ENCODE measurements at places on chromosomes 2 and 18.

DNA sequence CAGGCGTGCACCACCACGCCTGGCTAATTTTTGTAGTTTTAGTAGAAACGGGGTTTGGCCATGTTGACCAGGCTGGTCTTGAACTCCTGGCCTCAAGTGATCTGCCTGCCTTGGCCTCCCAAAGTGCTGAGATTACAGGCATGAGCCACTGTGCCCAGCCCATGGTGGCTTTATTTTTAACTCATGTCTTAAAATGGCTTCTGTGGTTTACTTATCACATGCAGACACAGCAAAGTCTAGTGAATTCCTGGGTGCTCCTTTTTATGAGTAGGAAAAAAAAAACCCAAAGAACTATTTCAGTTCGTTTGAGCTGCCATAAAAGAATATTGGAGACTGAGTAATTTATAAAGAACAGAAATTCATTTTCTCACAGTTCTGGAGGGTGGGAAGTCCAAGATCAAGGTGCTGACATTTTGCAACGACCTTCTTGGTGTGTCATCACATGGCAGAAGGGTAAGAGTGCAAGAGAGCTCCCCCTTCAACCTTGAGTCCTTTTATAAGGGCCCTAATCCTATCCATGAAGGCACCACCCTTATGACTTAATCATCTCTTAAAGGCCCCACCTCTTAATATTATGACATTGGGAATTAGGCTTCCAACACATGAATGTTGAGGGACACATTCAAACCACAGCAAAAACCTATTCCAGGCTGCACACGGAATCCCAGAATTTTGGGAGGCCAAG lies 12.6 kb upstream of the REL start:
- DNase-seq, result no peak

DNA sequence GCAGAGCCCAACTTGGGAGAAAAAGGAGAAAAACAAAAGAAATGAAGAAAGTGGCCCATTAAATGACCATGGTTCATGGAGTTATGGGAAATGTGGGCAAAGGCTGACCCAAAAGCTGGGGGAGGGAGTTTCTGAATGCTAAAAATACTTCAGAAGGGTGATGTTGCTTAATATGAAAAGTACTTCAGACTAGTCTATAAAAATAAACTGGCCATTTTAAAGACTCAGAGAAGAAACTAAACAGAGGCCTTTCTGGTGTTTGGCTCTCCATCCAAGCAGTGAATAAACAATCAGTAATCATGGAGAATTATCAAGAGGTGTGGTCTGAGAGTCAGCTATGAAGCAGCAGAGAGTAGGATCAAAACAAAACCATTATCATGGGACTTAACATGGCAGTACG lies 160.8 kb upstream of the MAPRE2 start:
- DNase-seq, result no peak

DNA sequence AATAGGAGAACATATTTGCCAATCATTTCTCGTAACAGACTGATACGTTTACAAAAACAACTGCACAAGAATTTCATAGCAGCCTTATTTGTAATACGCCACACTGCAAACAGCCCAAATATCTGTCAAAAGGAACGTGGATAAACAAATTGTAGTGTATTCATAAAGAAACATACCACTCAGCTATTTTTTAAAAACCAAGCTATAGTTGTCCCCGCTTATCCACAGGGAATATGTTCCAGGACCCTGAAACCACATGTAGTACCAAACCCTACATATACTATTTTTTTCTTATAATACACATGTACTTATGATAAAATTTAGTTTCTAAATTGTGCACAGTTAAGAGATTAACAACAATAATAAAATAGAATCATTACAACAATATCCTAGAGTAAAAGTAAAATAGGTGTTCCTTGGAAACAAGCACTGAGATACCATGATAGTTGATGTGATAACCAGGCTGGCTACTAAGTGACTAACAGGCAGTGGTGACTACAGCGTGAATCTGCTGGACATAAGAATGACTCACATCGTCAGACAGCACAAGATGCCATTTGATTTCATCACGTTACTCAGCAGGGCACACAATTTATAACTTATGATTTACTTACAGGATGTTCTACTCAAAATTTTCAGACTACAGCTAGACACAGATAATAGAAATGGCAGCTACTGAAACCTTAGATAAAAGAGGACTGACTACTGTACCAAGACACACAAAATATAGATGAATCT lies 367.4 kb downstream of the NCKAP5 start:
- DNase-seq, result no peak

DNA sequence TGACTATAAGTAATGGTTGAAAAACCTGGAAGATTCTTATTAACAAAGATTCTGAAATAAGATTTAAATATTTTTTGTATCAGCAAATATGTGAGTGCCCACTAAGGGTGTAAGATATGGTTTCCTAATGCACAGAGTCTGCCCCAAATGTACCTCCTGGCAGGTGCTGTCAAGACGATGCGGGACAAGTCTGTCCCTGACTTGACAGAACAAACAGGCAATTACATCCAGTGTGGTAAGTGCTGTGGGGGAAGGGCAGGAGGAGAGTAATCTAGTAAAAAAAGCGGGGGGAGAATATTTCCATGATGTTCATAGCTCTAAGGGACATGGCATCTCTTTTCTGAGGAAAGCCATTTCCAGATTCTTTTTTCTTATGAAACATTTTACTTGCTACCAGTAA lies 127.5 kb downstream of the COL4A4 start:
- no peak for DNase-seq

DNA sequence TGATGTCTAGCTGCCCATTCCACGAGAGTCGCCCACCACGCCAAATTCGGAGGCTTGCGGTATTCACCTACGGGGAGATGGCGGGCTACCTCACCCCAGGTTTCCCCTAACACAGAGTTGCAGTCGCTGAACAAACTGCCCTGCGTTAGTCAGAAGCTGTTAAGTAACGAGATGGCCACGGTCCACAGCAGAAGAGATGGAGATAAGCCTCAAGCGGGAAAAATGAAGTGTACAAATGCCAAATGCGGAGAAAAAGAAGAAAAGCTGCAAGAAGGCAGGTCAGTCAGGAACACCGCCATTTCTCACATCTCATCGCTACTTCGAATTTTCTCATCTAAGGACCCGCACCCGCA lies 425 bp downstream of the ASB3 start:
- DNase-seq, result peak; percentile 23

DNA sequence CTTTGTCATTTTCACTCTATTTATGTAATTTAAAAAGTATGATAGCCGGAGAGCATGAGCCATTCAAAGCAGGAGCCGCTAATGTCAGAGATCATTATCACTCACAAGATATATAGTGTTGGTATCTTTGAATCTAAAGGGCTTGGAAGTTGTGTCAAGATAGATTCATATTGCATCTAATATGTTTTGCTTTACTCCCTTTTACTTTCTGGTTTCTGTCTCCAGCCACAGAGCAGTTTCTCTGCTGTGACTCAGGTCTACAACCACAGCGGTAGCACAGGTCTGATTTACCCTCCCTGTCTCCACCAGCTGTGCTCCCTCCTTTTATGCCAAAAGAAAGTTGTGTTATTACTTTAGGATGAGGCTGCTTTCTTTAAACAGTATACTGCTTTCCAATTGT lies 424.0 kb downstream of the ARHGAP15 start:
- DNase-seq, result no peak

DNA sequence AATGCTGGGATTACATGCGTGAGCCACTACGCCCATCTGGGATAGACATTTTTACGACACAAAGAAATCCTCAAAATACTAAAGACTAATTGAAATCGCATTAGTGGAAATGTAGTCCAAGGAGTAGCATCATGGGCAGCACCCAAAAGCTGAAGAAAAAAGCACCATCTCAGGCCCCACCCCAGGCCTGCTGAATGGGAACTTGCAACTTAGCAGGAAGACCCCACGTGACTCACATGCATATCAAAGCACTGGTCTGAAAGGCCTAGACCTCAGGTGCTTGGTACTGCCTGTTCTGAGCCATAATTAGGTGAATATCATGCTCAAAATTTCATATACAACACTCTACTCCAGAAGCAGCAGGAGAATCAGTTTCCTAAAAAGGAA lies 28.9 kb downstream of the SPRED2 start:
- no peak for DNase-seq

DNA sequence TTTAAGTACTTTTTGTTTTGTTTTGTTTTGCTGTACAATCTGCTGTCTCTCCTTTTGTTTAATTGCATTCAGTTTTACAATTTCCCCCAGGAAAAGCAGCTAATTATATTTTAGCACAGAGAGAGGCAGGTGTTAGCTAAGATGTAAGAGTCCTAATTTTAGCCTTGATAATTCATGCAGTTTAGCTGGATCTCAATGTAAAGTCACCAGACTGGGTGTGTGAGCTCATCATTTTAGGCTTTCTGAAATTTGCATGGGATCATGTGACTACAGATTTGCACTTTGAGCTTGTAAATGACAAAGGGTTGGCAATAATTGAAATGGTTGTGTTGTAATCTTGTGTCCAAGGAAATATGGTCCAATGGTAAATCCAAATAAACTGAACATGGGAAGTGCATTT lies 68.5 kb downstream of the ETAA1 start:
- DNase-seq, result no peak

DNA sequence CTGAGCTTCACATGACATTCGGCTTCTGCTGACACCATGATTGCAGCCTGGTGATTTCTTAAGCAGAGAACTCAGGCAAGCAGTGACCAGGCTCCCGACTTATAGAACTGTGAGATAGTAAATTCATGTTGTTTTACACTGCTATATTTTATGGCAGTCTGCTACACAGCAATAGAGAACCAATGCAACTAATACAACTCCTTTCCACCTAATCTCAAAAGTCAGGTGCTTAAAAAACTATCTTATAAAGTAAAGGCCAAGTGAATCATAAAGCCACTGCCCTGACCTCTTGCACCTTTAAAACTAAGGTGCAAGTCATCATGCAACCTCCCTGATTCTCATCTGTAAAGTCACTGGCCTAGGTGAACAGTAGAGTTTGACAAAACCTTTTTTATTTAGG lies 95.3 kb upstream of the GLS start:
- no peak for DNase-seq

DNA sequence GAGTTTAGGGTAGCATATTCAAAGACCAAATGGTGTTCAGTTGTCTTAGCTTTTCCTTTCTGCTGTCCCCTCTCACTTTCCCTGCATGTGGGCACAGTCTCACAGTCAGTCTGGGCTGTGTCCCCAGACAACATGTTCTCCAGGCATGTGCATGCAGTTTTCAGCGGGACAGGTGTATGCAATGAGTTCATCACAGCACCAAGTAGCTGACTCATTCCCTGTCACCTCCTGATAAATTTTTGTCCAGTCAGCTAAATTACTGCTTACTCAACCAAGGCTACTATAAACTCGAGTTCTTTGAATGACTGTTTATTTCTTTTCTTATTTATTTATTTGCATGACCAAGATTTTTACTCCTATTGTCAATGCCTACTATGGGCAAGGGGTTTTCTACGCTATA lies 148.8 kb upstream of the CDH19 start:
- DNase-seq, result no peak

DNA sequence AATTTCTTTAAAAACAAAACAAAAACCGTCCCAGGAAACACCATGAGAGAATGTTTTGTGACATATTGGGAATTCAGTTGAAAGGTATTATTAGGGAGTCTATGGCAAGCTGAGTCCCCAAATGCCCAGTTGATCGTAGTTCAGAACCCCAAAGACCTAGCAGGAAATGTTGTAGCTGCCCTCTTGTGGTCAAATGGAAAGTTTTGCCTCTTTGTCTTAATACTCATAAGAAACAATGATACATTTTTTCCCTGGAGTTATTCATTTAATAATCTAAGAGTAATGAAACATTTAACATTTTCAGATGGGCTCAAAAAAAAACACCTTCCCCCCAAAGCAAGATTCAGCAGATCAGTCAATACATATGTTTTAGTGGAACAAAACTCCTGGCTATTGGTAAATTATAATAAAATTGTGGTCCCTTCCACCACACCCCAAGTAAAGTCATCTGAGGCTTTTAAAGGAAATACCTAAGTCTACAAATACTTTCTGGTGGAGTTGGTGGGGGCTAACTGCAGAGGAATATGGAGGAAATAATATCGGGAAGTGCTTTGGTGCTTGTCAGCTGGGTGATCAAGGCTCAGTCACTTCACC lies 37.8 kb upstream of the EFEMP1 start:
- no peak for DNase-seq

DNA sequence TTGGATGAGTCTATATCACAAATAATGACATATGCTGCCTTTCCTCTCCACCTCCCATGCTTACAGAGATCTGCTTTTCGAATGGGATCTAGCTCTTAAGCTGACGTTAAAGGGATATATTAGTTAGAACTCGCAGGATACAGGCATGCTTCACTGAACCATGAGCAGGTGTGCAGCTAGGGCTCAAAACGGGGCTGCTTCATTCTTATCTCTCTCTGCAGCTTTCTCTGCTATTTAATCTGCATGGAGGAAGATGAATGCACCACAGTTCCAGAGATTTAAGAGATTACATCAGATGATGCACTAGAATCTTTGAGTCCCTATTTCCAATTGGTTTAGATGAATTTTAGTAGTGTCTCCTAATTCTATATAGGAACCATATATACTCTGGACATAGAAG lies 327.0 kb downstream of the RAD51AP2 start:
- no peak for DNase-seq

GRCh38 chr2:240451108-240451611 lies 15.7 kb downstream of the GPC1 start:
- DNase-seq, result no peak

- no peak for DNase-seq
These were observed 134.8 kb downstream of the COL6A3 start for GRCh38 chr2:237279012-237279768.

GRCh38 chr18:48219810-48220499 lies 189.2 kb downstream of the ZBTB7C start:
- no peak for DNase-seq

GRCh38 chr18:63082366-63083019 lies 237.1 kb downstream of the BCL2 start:
- no peak for DNase-seq

- DNase-seq, result no peak
These were observed 37.7 kb downstream of the HS1BP3 start for GRCh38 chr2:20612925-20613916.

- no peak for DNase-seq
These were observed 274.8 kb upstream of the NCKAP5 start for GRCh38 chr2:133843091-133843490.

GRCh38 chr18:48137374-48138081 lies 207.1 kb upstream of the SMAD2 start:
- no peak for DNase-seq

- DNase-seq, result no peak
These were observed 5.0 kb downstream of the SP9 start for GRCh38 chr2:174339561-174340399.

DNA sequence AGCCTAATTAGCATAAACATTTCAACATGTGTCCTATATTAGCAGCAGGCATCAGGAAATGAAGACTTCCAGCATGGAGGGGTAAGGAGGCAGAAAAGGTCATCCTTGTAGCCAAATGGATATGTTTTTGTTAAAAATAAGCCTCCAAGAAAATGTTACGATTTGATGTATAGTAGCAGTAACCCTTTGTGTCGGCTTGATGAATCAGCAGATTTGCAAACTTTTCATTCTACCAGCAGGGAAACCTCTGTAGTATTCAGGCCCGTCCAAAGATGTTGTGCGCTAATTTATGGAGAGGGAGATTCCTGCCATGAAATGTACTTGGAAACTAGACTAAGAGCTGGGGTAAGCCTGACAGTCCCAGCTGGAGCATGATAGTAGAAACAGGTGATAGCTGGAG lies 780.8 kb upstream of the KLHL29 start:
- no peak for DNase-seq

- no peak for DNase-seq
These were observed 203.0 kb upstream of the PID1 start for GRCh38 chr2:229474125-229474524.

Data from stimulated activated CD4-positive, alpha-beta T cell treated with anti-CD3 and anti-CD28 coated beads, Interleukin-2, amount 100 ng/mL, for 24 hours (primary cell).